ENCODE measurements at places on chromosomes 2 and 18.

DNA sequence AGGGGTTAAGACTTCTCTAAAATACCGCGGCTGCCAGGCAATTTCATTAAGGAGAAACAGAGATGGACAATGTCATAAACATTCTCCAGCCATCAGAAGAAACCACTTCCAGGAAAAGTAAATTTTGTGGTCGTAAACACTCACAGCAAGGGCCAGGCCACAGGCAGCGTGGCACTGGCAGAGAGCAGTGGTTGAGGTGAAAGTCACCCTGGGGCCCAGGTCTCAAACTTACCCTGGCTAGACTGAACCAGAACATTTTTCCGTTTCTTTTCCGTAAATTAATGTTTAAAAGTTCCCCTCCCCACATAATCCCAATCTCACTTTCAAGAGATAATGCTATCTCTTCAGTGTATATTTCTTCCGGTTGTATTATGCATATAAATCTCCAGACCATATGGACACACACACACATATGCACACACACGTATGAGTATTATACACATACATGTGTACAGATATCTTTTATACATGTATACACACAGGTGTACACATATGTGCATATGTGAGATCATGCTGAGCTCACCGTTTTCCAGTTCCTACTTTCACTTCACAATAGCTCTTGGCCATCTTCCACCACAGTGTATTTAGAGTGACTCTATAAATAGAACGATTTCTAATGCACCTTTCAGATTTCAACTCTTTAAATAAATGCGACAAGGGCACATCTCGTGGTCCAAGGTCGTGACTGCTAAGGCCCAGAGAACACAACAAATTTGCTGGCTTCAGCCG, 90.1 kb downstream of the MALT1 start:
- peak; percentile 33 for DNase-seq

GRCh38 chr2:101546376-101547058, 71.6 kb upstream of the RFX8 start:
- no peak for DNase-seq

DNA sequence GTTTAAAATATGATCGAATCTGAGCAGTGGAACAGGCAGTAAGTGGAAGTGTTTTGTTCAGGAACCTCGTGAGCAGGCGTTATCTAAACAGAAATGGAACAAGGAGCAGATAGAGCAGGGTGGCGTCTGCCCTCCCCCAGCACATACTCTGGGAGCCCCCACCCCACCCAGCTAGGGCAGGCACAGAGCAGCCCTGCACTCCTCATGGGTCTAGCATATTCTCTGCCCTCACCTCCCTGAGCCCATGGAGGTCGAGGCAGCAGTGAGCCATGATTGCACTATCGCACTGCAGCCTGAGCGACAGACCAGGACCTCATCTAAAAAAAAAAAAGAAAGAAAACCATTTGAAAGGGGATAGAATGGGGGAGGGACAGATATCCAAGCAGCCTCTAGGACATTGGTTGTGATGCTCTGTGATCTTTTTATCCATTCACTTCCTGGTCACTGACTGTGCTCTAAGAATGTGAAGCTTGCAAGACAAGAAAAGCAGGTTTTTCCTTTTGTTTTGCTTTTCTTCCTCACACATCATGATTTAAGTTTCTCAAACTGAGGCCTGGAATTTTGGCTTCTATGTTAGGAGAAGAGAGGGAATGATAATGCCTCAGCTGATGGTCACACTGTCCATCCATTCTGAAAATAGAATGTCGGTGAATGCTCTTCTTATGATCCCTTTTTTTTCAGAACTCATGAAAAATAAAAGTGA, 3.1 kb downstream of the MLPH start:
- DNase-seq: no peak

DNA sequence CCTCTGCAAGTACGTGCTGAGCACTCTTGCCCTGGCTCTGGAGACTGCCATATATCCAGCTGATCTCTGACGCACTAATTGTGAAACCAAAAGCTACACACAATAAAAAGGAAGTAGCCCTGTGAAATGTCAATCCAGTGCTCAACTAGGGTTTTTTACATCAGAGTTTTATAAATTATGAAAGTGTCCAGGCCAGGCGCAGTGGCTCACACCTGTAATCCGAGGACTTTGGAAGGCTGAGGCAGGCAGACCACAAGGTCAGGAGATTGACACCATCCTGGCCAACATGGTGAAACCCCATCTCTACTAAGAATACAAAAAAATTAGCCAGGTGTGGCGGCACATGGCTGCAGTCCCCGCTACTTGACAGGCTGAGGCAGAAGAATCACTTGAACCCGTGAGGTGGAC, 24.5 kb upstream of the PEX13 start:
- DNase-seq: peak; percentile 16

GRCh38 chr2:152409386-152410164, 74.6 kb downstream of the FMNL2 start:
- DNase-seq: no peak

DNA sequence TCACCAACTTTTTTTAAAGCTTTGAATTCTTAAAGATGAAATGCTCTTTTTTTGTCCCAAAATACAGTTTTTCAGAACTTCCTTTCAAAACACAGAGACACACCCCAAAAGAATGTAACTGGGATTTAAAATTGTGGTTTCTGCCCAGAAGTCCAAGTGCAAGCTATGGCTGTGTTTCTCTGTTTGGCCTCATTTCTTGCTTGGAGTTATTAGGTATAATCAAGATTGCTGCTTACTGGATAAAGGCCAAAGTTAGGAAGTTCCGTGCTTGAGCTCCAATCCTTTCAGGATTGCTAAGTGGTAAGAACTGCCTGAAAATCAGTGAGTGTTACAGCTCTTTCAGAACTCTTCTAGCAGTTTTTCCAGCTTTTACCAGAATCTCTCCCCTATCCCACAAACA, 16.9 kb downstream of the ZBTB7C start:
- DNase-seq: no peak

GRCh38 chr18:61972389-61973264, 79.8 kb upstream of the RNF152 start:
- no peak for DNase-seq

DNA sequence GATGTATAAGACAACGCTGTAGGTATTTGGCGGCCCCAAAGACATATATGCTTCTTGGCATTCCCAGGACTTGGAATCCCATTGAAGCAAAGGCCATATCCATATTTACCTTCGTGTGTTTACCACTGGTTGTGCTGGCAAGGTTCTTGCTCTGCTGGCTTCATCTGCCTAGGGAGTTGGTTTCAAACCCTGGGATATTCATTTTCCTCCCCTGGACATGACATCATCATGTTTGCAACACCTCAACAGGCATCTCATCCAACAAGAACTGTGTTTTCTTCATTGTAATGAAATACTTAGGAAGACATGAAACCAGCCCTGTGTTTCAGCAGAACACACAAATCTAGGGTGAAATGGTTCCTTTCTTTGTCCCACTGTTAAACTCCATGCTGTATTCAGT, 77.9 kb upstream of the PHLPP1 start:
- DNase-seq: no peak

DNA sequence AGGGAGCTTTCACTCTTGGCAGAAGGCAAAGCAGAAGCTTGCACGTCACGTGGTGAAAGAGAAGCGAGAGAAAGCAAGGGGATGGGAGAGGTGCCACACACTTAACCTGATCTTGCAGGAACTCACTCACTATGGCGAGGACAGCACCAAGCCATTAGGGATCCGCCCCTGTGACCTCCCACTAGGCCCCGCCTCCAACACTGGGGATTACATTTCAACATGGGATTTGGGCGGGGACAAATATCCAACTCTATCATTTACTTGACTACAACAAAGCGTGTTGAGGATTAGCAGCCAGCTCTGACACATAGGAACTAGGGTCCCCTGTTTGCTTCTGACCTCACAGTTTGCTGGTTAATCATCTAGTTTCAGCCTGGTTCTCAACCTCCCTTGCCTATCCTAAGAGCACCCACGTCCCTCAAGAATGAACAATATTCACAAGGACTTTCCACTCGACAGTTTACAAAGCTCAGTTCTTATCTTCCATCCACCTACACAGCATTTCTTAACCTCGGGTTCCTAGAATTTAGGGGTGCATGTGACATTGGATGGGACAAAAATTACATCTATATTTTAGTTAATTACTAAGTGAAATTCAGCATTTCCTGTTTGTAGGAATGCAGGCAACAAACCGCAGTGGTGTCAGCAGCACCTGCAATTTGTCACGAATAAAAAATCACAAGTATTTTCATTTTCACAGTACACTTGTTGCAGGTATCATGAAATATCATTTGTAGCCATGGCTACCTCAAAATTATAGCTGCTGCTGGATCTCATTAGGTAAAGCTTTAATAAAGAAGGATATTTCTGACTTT, 36.0 kb downstream of the LBH start:
- DNase-seq: peak; percentile 51

- DNase-seq: no peak
These were observed 341.5 kb upstream of the PKDCC start for GRCh38 chr2:41706286-41706685.

- DNase-seq: no peak
These were observed 40.0 kb downstream of the ACVR2A start for GRCh38 chr2:147884830-147885229.

DNA sequence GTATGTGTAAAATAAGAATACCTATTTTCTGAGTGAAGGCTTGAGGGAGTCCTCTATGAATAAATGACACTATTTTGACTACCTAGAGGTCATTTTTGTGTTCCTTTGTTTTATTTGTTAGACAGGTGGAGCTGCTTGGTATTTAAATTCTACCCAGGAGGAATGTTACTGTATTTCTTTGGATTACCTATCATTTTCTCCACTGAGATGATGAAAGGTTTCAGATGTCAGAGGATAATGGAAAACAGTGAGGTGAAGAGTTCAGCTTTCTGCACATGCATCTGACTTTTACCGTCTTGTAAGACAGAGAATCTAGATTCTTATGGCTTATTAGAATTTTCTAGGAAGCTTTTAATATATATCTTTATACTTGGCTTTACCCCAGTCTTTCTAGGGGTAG, 689.8 kb upstream of the NXPH2 start:
- DNase-seq: no peak

- DNase-seq: no peak
These were observed 94.1 kb upstream of the CD302 start for GRCh38 chr2:159891917-159892730.

DNA sequence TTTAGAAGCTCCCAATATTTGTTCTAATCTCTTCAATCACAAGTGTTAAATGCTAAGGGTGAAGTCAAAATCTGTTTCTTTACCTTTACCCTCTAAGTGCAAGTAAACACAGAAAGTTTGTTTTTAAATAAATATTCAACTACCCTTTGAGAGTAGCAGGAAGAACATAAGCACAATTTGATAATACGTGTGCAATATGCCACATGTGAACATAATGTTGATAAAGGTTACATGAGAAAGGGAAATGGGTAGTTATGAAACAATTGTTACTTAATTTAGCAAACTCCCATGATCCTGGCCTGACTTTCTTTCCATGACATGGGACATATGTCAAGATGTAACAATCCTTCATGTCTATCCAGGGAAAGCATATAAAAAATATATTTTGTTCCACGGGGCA, 7.1 kb downstream of the SPRED2 start:
- no peak for DNase-seq

DNA sequence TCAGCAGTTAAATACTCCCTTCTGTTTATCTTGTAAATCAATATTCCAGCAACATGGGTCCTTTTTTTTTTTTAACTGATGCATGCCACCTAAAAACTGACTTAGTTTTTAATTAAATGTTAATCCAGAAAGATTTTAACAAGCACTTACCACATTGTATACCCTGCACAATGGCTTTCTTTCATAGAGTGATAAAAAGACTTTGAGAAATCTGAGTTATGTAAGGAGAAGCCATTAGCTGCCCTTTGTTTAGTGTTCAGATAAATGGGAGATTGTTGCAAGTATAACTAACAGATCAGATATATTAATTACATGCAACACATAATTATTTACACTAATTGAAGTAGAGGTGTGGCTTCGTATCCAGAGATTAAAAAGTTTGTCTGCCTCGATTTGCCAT, 22.7 kb upstream of the NFATC1 start:
- no peak for DNase-seq

DNA sequence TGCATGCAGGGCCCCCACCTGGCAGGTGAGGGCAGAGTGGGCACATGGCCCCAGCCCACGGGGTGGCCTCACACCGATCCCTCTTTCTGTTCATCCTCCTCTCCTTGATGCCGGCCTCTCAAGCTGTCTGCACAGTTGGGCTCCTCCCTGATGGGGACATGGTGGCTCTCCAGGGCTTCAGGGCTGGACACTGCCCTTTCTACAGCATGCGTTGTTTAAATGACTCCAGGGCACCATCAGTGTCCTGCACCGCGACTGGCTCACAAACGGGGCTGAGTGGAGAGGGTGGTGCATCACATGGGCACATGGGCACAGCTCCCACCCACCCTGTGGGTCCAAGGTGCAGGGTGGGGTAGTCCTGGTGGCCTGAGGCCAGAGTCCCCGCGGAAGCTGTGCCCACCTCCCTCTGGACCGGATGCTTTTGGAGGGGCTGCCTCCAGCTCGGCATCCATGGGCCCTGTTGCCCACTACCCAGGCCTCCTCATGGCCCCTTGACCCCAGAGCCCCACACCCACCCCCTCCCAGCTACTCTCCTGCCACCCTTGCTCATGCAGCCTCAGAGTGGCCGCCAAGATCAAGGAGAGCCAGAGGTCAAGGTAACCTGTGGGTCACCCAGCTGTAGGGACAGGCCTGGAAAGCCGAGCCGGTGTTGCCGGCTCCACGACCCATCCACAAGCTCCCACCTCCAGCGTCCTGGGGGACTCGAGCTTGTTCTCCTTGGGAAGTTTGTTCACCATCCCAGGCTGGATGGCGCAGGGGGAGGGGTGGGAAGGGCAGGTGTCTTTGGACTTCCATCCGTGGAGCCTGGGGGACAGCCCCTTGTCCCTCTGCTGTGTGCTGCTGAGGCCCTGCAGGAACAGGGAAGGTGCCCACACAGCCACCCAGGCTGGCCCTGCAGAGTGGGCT, 12.3 kb upstream of the SNED1 start:
- DNase-seq: no peak

DNA sequence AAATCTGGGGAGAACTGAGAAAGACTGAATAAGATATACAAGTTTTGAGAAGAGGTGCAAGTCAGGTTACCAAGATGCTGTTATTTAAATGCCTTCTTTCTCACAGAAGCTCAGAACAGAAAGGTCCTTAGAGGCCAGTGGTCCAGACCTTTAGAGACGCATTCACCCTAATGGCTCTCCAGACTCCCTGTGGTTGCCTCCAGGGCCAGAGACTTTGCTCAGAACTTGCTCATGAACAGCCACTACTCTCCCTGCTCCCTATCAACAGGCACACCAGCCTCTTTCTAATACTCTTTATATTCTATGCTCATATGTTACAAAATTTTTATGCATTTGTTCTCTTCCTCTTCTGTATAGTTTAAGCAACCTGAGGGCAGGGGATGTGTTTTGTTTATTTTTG, 349.0 kb upstream of the TNP1 start:
- DNase-seq: no peak

- no peak for DNase-seq
These were observed 20.0 kb upstream of the NABP1 start for GRCh38 chr2:191657977-191658376.

- DNase-seq: no peak
These were observed 223.8 kb downstream of the GLI2 start for GRCh38 chr2:120959426-120959825.

GRCh38 chr2:203797276-203797675, 70.3 kb upstream of the CTLA4 start:
- DNase-seq: no peak

- DNase-seq: no peak
These were observed 132.5 kb downstream of the SPHKAP start for GRCh38 chr2:228048838-228049490.

- no peak for DNase-seq
These were observed 163.5 kb downstream of the UXS1 start for GRCh38 chr2:106030287-106031268.

Data from activated CD4-positive, alpha-beta T cell treated with anti-CD3 and anti-CD28 coated beads, Interleukin-2, amount 10 ng/mL, durations not matched to agents 7 days and 5 days (primary cell).